ENCODE measurements at places on chromosomes 1 and 21.

GRCh38 chr1:208254376-208254775 lies 10.2 kb upstream of the PLXNA2 start:
- DNase-seq, result no peak

DNA sequence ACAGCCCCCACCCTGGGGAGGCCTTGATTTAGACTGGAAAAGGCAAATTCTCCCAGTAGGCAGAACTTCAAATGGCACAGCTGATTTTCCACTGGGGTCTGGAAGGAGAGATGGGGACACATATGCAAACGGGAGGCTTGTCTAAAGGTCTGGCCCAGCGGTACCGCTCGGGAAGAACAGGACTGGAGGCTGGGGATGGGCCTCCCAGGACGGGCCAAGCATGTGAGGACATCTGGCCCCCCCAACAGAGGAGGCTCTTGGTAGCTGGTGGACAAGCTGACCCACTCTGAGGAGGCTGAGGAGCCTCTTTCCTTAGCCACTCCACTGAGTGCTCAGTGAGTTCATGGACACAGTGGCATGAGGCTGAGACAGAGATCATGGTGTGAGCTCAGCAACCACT lies 170.0 kb downstream of the NPHP4 start:
- DNase-seq, result no peak

GRCh38 chr1:19160831-19161230 lies 49.2 kb downstream of the UBR4 start:
- DNase-seq, result no peak

GRCh38 chr1:116971965-116972673 lies 29.4 kb upstream of the CD101 start:
- DNase-seq, result peak; percentile 83

- DNase-seq, result peak; percentile 56
Measured at GRCh38 chr1:38502758-38503157, 356.8 kb downstream of the RRAGC start.

- DNase-seq, result no peak
Measured at GRCh38 chr1:70509996-70510876, 99.2 kb downstream of the CTH start.

GRCh38 chr1:228090613-228091081 lies 8.1 kb downstream of the ARF1 start:
- no peak for DNase-seq

DNA sequence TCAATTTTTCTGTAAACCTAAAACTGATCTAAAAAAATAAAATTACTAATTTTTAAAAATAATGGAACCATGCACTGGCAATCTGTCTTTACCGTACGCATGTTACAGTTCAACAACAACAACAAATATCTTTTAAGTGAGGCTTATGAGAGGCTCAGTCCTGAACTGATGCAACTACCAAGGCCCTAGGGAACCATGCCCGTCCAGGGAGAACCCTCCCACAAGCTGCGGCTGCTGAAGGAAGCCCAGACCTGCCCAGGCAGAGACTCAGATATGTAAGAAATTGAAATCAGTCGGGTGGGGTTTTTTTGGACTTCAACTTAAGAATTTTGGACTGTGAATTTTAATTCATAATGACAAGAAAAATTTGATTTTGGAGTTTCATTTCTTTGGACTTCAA lies 91.1 kb downstream of the NPHP4 start:
- DNase-seq, result no peak

- DNase-seq, result no peak
Measured at GRCh38 chr1:81499487-81499886, 301.2 kb upstream of the ADGRL2 start.

GRCh38 chr1:101190441-101190840 lies 46.4 kb upstream of the S1PR1 start:
- no peak for DNase-seq

DNA sequence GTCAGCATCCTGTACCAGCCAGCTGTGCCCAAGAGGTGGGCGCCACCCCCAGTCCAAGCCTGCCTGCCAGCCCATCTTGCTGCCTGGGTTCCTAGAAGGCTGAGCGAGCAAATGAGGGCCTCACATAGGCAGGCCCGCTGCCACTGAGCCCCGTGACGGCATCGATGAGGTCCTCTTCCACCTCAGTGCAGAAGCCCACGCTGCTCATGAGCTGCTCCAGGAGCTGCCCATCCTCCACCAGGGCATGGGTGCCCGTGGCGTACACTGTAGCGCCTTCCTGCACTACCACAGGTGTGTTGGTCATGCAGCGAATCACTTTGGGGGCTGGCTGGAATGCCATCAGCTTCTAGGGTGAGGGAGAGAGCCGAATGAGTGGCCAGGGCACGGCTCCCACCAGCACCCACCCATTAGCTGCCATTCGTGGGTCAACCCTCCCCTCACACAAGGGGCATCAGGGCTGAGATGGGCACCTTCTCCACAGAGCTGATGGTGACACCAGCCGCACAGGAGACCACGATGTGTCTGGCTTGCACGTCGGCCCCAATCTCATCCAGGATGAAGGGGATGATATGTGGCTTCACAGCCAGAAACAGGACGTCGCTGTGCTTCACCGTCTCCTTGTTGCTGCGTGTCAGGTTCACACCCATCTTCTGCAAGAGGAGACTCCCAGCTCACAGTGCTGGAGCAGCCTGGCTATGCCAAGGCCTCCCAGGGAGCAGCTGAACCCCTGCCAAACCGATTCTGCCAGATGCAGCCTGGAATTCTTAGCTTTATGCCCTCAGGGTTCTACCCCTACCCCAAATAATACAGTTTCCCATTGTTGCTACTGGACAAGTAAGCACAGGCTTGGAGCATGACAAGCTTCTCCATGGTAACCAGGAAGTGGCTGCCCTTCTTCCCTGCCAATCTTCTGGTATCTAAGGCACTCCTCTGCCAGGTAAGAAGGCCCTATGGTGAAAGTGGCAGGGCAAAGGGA lies 2.0 kb downstream of the PYCR2 start:
- no peak for DNase-seq

DNA sequence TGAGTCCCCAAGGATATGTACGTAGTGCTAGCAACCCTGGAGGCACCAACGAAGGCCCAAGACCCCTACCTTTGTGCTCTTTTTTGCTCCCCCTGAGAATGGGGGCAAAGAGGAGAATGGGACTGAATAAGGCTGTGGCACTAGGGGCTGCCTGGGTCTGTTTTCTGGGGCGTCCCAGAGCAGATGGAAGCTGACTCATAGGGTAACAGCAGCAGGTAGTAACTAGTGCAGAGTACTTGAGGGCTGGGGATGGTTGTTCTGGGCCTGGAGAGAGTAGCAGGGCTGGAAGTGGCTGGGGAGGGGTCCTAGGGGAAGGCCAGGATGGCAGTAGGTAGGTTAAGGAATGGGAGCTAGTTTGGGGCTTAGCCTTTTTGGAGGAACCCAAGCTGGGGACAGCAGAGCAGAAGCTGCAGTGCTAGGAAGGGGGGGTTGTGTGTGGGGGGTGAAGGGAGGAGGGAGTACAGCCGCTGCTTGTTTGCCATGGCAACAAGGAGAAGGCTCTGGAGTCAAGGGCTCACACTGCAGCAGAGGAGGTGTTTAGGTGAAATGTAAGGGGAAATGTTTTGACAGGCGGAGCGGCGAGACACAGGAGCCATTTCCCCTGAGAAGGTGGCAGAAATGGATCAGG lies 1.8 kb downstream of the NCDN start:
- DNase-seq, result no peak

GRCh38 chr21:17866590-17866989 lies 47.4 kb upstream of the C21orf91 start:
- DNase-seq, result no peak

DNA sequence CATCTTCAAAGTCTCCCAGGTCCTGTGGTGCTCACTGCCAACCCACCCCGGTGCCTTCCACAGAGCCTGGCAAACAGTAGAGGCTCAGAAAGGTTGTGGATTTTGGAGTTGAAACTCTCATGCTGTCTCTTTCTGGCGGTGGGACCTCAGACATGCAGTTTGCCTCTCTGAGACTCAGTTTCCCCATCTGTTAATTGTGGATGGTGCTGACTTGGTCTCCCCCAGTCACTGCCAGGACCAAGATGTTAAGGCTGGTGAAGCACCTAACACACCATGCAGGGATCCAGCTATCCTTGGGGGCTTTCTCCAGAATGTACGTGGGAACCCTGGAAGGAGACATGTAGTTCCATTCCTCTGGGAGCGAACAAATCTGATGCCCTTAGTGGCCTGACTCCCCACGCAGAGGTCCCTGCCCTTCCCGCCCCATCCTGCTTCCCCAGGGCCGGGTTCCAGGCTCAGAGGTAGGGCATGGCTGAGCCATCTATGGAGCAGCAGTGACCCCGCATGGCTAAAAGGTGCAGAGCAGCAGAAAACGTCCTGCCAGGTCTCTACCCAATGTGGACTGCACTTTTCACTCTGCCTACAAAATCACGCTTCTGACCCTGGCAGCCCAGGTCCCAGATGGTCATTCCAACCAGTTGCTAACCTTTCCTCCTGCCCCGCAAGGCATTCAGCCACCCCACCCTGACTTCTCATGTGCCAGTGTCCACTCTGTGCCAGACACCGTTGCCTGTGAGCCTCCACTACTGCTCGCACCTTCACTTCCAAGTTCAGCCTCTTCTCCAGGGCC lies 9.2 kb upstream of the TTC22 start:
- DNase-seq, result peak; percentile 82

GRCh38 chr1:194830387-194830786 lies 1644.0 kb upstream of the B3GALT2 start:
- no peak for DNase-seq

- DNase-seq, result peak; percentile 82
Measured at GRCh38 chr1:154198756-154199562, 7.1 kb upstream of the TPM3 start.

DNA sequence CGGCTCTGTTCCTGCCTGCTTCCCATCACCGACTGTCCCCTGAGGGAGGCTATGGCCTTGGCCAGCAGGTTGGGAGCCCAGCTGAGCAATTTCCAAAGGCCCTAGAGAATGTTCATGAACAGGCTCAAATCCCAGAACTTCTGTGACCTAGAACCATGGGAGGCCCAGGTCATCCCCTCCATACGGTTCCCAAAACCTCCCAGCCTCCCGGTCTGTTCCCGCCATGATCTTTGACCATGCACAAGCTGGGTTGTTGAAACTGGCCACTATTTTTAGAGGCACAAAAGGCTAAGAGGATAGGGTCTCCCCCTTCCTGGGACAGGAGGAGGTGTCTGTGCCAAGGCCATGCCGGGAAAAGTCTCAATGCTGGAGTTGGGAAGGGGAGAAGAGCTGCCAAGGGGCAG lies 27.5 kb downstream of the EPHA2 start:
- DNase-seq, result no peak

GRCh38 chr1:157781048-157781447 lies 4.1 kb upstream of the FCRL2 start:
- DNase-seq, result no peak

GRCh38 chr1:161096530-161096929 lies 1.6 kb upstream of the KLHDC9 start:
- DNase-seq, result no peak

GRCh38 chr1:90161625-90162024 lies 166.7 kb downstream of the ZNF326 start:
- no peak for DNase-seq

- no peak for DNase-seq
Measured at GRCh38 chr21:27164208-27165177, 197.6 kb upstream of the ADAMTS5 start.

DNA sequence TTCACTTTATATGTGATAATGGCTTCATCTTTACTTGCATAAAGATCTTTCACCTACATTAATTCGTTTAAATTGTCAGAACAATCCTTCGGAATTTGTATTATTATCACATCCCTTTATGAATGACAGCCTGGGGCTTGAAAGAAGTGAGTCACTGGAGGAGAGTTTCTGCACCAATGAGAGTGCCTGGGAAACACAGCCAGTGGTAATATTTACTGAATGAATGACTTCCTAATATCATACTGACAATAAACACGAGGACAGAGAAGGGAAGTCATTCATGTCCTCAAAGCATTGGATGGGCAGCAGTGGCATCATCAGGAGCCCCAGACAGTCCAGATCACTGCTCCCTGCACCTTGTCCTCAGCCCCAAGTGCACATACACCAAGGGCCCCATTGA lies 40.7 kb upstream of the PDE4B start:
- no peak for DNase-seq

- DNase-seq, result no peak
Measured at GRCh38 chr1:39727932-39728317, 10.8 kb upstream of the PPIE start.

DNA sequence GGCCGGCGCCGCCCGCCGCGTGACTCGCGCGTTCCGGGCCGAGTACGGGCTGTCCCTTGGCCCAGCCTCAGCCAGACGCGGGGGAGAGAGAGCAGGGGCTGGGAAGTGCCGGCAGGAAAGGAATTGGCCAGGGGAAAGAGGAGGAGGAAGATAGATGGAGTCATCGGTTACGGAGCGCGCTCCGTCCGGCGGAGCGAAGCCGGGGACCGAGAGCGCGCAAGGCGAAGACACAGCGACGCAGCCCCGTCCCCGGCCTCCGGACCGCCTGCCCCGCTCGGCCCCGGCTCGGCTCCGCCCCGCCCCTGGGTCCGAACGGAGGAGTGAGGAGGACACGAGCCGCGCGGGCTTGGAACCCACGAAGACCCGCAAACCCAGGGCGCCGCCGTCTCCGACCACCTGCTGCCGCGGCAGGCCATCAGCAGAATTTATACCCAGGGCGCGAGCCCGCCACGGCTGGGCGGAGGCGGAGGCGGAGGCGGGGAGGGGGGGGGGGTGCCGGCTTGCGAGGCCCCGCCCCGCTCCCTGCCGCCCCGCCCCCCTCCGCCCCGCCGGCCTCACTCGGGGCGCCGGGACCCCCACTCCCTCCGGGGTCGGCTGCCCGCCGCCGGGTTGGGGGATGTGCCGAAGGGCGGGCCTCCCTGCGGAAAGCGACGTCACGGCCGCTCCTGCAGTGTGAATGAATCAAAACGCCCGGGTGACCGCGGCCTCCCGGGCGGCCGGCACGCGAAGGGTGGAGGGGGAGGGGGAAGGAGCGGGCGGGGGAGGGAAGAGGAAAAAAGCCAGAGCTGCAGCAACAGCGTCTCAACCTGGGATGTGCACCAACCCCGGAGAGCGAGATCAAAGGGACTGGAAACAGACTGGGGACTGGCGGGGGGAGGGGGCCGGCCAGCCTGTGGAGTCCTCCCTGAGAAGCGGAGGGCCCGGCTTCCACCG lies at the start of gene LHX4:
Gene LHX4 (plus strand): TSS at position 782 of the 933 bp plus-strand sequence. CDS start 266 bp downstream, outside the sequence.
- peak; percentile 92 for DNase-seq

GRCh38 chr1:200367841-200368534 lies 41.8 kb downstream of the ZNF281 start:
- DNase-seq, result peak; percentile 60

DNA sequence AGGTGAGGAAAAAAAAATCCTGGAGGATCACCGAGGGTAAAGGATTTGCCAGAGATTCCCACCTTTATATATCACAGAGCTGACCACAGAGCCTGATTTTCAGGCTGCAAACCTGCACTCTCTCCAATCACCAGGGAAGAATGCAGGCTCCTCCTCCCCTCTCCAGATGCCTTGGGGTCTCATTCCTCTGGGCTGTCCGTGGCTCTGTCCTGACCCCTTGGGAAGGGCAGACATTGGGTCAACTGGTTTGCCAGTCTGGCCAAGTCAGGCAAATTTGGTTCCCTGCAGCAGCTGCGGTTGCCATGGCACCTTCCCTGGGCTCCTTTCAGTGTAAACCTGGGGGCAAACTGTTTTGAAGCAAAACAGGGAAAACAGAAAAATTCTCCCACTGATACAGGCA lies 11.6 kb upstream of the OPRD1 start:
- no peak for DNase-seq

GRCh38 chr1:200302192-200302920 lies 107.5 kb downstream of the ZNF281 start:
- no peak for DNase-seq

- no peak for DNase-seq
Measured at GRCh38 chr21:41887667-41888066, 8.5 kb upstream of the PRDM15 start.

Measured in WERI-Rb-1 (cell line).